ENCODE measurements at places on chromosomes 13 and 19.

DNA sequence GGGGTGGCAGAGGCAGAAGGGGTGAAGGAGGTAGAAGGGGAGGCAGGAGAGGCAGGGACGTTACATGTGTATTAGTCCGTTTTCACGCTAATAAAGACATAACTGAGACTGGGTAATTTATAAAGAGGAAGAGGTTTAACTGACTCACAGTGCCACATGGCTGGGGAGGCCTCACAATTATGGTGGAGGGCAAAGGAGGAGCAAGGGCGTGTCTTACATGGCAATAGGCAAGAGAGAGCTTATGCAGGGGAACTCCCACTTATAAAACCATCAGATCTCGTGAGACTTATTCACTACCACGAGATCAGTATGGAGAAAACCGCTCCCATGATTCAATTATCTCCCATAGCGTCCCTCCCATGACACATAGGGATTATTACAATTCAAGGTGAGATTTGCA, 19.0 kb upstream of the ACOD1 start:
- no peak for DNase-seq

GRCh38 chr13:32911506-32911905, 104.7 kb upstream of the KL start:
- DNase-seq: peak; percentile 26

- no peak for DNase-seq
These were observed 128.4 kb downstream of the SHISA2 start for GRCh38 chr13:25923217-25924085.

- DNase-seq: no peak
These were observed 687.8 kb downstream of the EFNB2 start for GRCh38 chr13:105847527-105848291.

DNA sequence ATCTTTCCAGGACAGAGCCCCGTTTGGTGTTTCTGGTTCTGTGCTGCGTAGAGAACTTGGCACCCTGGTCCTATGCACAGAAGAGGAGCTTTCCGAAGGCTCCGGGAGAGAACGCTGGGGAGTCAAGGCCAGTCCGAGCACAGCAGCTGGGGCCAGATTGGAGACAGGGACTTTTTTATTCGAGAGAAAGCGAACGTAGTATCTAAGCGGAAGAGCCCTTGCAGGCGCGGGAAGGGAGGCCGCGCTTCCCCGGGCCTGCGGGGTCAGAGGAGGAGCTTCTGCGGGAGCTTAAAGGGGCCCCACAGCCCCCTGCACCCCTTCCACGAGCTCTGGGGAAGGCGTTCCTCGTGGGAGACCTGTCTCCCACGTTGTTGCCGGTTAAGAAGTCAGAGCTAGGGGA, 48.6 kb upstream of the ARHGEF7 start:
- no peak for DNase-seq

- DNase-seq: no peak
These were observed 485.3 kb downstream of the UQCRFS1 start for GRCh38 chr19:28727480-28728159.

DNA sequence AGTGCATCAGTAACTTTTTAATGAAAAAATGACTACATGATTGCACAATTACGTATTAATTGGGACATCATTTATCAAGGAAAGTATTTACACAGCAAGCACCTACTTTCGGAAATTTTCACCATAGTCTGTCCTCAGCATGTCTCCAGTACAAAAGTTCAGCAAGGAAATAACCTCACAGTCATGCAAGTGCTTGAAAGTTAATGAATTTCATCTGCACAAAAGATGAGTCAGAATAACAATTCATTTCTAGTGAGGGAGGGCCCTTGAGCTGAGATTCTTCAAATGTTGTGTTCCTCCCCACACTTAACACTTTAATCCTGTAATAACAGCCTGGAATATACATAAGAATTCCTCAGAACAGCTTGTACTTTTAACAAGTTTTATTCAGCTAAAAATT, 49.0 kb upstream of the OXGR1 start:
- no peak for DNase-seq

- no peak for DNase-seq
These were observed 43.4 kb upstream of the N4BP2L1 start for GRCh38 chr13:32471187-32471922.

GRCh38 chr13:29746148-29746677, 104.2 kb downstream of the UBL3 start:
- DNase-seq: no peak

GRCh38 chr13:47621931-47622330, 379.1 kb downstream of the SUCLA2 start:
- DNase-seq: no peak

DNA sequence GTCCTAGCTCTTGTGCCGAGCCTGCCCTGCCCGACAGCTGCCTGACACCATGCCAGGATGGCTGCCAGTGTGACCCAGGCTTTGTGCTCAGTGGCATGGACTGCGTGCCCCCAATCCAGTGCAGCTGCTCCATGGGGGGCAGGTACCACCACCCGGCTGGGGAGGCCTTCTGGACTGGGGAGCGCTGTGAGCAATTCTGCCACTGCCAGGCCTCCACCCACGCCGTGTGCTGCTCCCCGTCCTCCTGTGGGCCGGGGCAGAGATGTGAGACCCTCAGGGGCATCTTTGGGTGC, 9.4 kb upstream of the FXYD3 start:
- no peak for DNase-seq

DNA sequence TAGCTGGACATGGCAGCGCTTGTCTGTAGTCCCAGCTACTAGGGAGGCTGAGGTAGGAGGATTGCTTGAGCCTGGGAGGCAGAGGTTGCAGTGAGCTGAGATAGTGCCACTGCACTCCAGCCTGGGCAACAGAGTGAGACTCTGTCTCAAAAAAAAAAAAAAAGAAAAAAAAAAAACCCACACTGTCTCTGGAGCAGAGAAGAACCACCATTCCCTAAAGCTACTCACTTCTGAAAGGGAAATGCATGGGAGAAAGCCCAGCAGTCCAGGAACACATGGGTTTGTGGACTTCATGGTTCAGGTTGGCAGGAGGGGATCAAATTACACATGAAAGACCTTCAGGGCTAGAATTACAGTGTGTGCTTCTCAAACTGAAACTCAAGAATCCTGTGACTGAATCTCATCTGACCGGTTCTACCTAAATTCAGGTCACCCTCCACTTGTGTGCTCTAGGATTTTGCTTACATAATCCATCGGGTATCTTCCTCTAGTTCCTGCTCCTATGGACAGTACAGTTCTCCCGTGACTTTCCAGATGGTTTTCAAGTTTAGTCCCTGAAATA, 30.2 kb upstream of the CPB2 start:
- no peak for DNase-seq

- DNase-seq: no peak
These were observed 85.1 kb downstream of the FNDC3A start for GRCh38 chr13:49060678-49061387.

- DNase-seq: no peak
These were observed 23.5 kb downstream of the AKT2 start for GRCh38 chr19:40261631-40262030.

- no peak for DNase-seq
These were observed 8.4 kb upstream of the COMP start for GRCh38 chr19:18799389-18799970.

DNA sequence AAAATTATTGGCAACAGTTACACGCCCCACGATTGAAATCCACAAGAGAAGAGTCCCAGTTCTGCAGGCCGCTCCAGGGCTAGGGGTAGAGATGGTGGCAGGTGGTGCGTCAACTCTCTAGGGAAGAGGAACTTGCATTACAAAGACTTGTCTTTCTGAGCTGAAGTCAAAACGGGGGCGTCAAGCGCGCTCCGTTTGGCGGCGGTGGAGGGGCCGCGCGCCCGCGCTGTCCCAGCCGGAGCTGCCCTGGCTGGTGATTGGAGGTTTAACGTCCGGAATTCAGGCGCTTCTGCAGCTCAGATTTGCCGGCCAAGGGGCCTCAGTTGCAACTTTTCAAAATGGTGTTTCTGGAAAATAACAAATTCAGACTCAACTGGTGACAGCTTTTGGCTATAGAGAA, 38.9 kb downstream of the SOX1 start:
- DNase-seq: no peak

DNA sequence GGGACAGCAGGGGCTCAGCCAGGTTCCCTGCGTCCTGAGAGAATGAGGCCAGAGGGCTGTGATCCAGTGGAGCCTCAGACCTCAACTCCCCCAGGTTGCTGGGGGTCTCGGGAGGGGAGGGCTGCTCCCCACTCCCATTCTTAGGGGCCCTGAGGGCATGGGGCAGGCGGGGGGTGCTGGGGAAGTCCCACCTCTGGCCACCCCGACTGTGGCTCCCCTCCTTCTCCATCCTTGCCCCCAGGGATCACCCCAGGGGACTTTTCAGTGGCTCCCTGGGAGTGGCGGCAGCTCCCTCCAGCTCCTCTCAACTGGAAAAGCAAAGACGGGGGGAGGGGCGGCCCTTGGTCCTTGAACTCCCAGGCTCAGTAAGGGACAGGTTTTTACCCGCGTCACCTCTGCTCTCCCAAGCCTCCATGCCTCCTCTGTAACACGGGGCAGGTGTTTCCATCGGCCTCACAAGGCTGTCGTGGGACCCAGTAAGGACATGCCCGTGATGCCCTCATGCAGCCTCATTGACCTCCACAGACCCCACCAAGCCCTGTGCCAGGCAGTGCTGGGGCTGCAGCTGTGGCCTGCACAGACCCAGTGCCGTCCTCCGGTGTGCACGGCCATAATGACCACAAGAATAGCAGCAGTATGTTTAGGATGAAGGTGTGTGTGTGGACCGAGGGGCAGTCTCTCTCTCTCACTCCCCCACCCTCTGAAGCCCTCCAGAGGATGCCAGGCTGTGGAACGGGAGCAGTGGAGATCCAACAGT, 11.6 kb upstream of the TOMM40 start:
- no peak for DNase-seq

DNA sequence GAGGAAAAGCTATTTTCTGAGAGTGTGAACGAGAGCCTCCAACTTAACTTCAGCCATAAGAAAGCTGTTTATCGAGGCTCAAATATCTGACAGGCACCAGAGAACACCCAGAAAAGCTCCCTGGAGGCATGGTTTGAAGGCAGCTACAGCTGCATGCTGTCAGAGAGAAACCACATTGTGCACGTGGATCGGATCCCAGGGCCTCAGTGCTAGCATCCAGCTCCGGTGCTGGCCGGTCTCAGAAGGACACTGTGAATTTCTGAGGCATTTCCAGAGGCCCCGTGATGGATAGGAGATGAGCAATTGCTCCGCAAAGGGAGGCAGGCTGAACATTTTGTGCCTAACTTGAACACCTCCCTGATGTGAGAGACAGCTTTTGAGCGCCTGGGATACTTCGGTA, 315.7 kb downstream of the FGF9 start:
- no peak for DNase-seq

DNA sequence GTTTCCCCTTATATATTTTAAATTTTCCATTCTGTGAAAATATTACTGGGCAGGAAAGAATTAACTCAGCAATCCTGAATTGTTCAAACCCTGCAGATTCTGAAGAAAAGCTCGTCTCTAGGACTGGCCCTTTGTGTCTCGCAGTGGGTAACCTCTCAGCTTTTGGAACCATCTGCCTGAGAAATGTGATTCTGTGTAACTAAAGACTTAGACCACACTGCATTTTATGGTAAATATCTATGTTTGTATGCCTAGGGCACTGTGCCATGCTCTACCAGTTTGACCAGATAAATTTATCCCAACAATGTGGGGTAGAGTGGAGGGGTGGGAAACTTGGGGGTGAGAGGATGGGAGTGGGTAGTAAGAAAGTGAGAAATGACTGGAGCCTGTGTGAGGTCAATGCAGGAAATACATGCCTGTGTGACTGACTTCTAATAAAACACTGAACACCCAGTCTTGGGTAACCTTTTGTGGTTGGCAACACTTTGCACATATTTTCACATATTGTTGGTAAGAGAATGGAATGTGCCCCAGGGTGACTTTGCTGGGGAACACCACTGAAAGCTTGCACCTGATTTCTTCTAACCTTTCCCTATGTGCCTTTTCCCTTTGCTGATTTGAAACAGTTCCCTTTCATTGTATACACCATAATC, 1181.9 kb downstream of the OLFM4 start:
- no peak for DNase-seq

GRCh38 chr19:13262450-13262849, 112.2 kb downstream of the IER2 start:
- DNase-seq: no peak

GRCh38 chr13:44763615-44764301, 187.6 kb upstream of the TSC22D1 start:
- DNase-seq: no peak

GRCh38 chr19:16660763-16661479, at the start of gene TMEM38A:
Gene TMEM38A, plus strand, starts transcription at chr19:16661139. Its CDS starts 79 bp downstream, at chr19:16661218.
- DNase-seq: peak; percentile 22

- no peak for DNase-seq
These were observed 14.7 kb downstream of the ATP11A start for GRCh38 chr13:112704308-112705145.

DNA sequence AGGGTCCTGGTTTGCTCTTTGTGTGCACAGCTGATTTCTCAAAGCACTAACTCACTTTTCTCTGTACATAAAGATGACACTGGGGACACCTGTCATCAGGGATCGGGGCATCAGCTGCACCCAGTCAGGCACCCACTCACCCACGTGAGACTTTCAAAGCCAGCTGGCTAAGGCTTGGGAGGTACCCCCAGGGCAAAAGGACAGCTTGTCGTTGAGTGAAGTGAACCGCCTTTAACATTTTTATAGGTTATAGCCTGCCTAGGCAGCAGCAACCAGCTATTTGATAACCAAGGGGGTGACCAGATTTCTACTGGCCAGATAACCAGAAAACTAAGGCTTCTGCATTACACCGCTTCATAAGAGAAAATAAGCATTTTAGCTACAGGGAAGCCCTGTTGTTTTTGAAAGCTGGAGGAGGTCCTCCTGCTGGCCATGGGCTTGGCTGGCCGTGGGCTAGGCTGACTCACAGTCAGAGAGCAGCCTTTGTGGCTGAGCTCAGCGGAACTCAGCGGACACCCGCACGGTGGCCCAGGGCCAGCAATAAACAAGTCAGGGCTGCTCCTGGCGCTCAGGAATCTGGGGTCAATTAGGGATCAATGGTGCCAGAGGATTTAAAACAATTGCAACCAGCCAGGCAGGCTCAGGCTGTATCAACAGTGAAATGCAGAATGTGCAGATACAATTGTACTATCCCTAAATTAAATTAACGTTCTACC, 57.1 kb downstream of the ALOX5AP start:
- no peak for DNase-seq

DNA sequence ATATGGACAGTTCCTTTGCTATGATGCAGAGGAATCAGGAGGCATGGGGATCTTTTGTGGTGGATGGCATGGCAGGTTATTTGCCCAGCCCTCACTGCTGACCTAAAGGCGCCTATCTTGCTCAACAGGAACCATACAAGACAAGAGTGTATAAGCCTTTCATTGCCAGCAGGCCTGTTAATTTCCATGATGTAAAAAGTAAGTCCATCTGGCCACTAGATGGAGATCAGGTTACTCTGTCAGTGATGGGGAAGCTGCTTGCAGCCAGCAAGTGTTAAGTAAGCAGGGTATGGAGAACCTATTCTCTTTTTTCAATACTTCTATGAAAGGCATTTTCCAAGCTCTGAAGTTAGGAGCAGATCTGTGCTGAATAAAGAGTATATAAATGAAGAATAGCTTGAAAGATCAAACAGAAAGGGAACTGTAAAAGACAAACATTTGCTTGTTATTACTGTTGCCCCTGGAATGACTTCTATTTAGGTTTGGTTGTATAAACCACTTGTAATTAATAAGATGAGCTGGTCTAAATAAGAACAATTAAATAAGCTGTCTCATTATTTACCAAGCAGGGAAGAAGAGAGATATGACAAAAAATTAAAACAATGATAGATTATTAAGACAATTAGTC, 210.9 kb downstream of the RGCC start:
- peak; percentile 11 for DNase-seq
